ENCODE measurements at places on chromosomes 12 and 14.

DNA sequence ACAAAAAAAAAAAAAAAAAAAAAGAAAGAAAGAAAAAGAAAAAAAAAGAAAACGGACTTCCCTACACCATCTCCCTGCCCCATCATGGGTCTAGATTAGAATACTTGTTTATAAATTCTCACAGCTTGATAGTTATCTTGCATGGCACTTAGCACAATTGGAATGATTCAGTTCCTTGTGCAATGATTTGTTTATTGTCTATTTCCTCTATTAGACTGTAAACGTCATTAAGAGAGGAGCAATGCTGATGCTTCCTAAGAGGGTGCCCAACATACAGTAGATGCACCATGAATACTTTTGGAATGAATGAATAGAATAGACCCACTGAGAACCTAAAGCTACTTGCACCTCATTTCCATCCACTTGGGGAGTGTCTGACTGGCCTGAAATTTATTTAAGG lies 40.8 kb downstream of the PAX9 start:
- DNase-seq, result no peak

GRCh38 chr14:74867673-74868072 lies 8.3 kb downstream of the PROX2 start:
- DNase-seq, result no peak

DNA sequence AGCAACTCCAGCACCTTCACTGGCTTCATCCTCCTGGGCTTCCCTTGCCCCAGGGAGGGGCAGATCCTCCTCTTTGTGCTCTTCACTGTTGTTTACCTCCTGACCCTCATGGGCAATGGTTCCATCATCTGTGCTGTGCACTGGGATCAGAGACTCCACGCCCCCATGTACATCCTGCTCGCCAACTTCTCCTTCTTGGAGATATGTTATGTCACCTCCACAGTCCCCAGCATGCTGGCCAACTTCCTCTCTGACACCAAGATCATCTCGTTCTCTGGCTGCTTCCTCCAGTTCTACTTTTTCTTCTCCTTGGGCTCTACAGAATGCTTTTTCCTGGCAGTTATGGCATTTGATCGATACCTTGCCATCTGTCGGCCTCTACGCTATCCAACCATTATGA lies 6.8 kb downstream of the OR11G2 start:
- DNase-seq, result no peak

- DNase-seq, result peak; percentile 23
These were observed 22.4 kb upstream of the PDE1B start for GRCh38 chr12:54526812-54527630.

DNA sequence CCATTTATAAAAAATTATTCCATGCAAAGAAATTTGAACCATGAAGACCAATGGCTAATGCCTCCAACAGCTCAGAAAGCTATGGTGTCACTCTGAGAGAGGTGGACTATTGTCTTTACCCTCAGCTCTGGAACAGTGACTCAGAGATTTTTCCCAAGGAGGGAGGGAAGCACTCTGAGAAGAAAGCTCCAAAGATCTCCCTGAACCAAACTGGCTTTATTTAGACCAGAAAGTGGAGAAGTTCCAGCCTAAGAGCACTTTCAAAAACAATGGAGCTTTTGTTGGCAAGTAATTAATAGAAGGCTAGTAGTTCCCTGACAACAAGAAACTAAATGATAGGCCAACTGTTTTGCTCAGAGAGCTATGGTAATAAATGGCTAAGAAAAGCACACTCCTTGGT lies 599.9 kb upstream of the MDGA2 start:
- no peak for DNase-seq

- DNase-seq, result no peak
These were observed 93.3 kb downstream of the ERGIC2 start for GRCh38 chr12:29287622-29288021.

DNA sequence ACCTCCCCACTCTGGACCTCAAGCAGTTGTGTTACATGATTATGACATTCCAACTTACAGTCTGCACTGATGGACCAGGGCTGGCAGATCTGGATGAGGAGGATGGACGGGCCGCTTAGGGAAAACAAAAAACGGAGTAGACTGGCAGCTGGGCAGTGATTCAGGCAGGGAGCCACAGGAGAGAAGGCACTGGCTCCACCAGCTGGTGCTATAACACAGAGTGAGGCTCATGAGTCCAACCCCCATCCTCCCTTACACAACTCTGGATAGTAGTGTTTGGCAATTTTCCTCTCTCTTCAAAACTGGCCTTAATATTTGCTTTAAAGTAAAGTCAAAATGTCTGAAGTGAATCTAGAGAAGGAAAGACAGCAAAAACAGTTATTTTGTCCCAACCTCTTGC lies 9.7 kb upstream of the RIC8B start:
- no peak for DNase-seq

- no peak for DNase-seq
These were observed 1.7 kb downstream of the PDE3A start for GRCh38 chr12:20370014-20370386.

DNA sequence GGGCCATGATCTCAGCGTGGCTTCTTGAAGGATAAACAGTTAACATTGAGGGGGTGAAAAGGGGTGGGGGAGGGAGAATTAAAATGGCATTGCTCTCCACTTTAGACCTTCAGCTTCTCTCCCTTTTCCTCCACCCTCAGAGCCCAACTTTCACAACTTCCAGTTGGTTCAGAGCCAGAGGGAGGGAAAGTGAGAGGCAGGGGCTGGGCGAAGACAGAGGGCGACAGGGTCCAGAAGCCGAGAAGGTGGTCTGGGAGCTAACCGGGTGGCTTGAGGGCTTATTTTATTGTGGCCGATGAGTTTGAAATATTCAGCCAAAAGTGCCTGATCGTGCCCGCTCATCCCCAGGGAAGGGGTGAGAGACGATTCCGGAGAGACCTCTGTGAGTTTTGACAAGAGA lies 4.1 kb downstream of the BMP4 start:
- DNase-seq, result no peak

DNA sequence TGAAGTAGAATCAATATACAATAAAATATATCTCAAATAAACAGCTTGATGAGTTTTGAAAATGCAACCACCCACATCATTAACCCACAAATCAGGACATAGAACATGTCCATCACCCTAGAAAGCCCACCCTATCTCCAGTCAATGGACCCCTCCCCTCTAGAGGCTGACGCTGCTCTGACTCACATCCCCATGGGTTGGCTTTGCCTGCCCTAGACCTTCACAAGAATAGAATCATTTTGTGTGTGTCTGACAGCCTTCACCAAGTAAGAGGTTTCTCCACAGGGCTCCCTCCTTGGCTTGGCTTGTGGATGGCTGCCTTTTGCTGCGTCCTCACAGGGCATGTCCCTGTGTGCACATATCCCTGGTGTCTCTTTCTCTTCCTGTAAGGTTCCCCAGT lies 250.2 kb upstream of the RTL1 start:
- no peak for DNase-seq

GRCh38 chr14:81440041-81440440 lies 39.9 kb upstream of the STON2 start:
- no peak for DNase-seq

- DNase-seq, result no peak
These were observed 13.9 kb upstream of the TNFRSF1A start for GRCh38 chr12:6355491-6356373.

GRCh38 chr12:53809005-53809404 lies 57.2 kb upstream of the CISTR start:
- no peak for DNase-seq

GRCh38 chr14:54901380-54902142 lies 1.1 kb downstream of the GCH1 start:
- no peak for DNase-seq

- DNase-seq, result no peak
These were observed 516 bp downstream of the NINJ2 start for GRCh38 chr12:662566-663292.

DNA sequence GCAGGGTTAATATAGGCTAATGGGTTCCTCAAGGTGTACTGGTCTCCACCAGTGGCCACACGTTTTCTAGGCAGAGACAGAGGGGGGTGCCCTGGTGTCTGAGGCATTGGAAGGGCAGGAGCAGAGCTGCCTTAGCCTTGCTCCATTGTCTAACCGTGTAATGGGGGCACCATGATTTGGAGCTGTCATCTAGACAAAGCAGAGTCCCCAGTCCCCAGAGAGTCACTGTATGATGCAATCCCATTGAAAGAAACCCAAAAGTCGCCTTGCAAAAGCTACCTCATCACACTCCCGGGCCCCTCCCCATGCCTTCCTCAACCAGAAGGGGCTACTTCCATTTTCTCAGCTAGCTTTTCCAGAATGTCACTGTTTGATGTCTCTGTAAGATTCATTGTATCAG lies 487.1 kb downstream of the AACS start:
- DNase-seq, result no peak

DNA sequence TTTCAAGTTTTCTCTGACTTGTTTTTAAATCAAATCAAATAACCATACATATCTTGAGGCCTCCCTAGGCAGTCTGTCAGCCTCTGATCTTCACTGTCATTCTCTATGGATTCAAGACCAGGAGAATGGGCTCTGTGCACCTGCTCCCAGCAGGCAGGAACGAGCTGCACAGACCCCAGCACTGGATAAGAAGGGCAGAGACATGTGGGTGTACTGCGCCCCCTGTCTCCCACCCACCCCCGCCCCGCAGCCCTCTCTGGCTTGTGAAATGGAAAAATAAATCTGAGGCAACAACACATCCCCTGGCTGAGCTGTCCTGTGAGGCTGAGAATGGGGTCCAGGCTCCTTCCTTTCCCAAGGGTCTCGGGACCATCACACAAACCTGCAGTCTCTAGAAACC lies 26.3 kb downstream of the CLMN start:
- no peak for DNase-seq

GRCh38 chr14:52043690-52044089 lies 25.2 kb downstream of the NID2 start:
- peak; percentile 52 for DNase-seq

GRCh38 chr14:105053996-105054395 lies 11.2 kb downstream of the GPR132 start:
- no peak for DNase-seq

- no peak for DNase-seq
These were observed 40.8 kb downstream of the GPR65 start for GRCh38 chr14:88045705-88046104.

DNA sequence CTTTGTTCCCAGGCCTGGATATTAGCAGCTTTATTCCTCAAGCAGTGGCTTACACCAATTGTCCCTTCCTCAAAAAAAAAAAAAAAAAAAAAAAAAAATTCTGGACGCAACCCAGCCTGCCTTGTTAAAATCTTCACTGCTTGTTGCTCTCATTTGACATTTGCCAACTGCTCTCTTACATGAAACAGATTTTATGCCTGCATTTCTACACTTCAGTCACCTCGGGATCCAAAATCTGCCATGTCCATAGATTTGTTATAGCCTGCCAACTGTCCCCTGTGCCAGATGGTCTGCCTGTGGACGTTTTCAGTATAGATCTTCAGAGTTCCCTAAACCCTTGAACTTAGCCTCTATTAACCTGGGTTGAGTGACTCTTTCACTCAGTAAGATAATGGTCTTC lies 651.5 kb downstream of the FSCB start:
- DNase-seq, result no peak

DNA sequence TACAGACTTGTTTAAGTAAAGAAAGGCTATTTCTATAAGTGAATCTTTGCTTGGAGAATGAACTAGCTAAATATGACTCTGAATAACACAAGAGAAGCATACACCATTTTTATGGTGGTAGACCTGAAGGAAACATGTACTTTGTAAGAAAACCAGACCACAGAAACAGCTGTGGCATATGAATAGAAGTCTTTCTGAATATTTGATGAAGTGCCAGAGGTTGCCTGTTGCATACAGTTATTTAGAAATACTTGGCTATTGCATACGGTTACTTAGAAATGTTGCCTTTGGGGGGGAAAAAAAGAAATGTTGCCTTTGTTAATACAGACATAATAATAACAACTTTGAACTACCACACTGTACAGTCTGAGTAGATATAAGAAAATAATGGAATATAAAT lies 16.8 kb upstream of the LEMD3 start:
- no peak for DNase-seq

DNA sequence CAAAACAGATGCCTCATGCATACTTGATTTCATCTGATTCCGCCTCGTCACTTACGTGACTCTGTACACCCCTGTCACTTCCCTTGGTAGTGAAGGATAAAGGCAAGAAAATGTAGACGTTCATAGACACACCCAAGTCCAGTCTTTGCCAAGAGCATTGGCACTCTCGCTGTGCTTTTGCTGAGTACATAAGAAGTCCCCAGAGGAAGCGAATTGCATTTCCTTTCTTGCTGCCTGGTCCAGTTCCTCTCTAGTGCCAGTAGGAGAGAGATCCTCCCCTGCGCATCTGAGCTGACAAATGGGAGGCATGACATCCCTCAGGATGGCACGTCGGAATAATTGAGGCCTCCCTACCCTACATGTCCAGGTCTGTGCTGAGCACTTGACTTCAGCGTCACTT lies 21.3 kb upstream of the RIN3 start:
- no peak for DNase-seq

All from NCI-H1092 (cell line).